ENCODE measurements at places on chromosomes 2 and 18. TPM values are rescaled to one million over a fixed set of nuclear protein-coding genes. Genes with fewer than 3 reads are reported as not detected.

Gene SLC8A1
- 0.21 TPM for total RNA-seq

Gene ATP6V1B1
- total RNA-seq = not detected

GRCh38 chr2:183024339-183025095, 13.7 kb downstream of the NCKAP1 start:
- no peaks in the 10 kb centered on the region for H3K36me3 ChIP-seq
- H3K4me3 ChIP-seq = no peak overlapping the region
- no peak for DNase-seq
- H3K27me3 ChIP-seq = no peaks in the 10 kb centered on the region
- no peaks in the 10 kb centered on the region for H3K4me1 ChIP-seq

DNA sequence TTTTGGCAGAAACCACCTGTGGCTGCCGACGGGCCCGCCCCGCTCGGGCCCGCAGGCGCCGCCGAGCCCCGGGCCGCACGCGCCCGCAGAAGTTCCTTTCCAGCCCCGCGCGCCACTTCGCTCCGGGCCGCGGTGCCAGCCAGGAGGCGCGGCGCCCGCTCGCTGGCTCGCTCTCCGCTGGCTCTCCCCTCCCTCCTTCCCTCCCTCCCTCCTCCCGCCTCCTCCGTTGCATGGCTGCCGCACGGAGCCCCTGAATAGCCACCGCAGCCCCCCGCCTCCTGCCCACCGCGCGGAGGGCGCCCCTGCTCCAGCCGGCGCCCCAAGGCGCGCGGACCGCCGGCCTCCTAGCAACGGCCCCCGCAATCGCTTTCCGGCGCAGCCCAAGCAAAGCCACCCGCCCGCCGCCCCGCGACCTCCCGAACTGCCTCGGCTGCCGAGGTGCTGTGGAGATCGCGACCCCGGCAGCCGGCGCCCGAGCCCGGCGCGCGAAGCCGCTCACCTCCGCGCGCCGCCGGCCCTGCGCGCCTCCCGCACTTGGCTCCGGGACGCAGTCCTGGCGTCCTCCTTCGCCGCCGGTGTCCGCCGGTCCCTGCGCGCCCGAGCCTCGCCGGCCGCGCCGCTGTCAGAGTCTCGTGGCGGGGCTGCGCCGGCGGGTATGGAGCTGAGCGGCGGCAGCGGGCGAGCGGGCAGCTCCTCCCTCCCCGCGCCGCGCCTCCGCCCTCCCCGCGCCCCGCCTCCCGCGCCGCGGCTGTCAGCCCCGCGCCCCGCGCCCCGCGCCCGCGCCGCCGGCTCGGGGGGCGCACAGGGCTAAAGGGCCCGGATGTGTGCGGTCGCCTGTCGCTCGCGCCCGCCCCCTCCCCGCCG, at the start of gene ZBTB7C:
TSS of gene ZBTB7C (minus strand) at position 657 of the 864 bp plus-strand sequence.
- DNase-seq = no peak
- no peaks in the 10 kb centered on the region for H3K4me1 ChIP-seq
- H3K27me3 ChIP-seq = peaks cover 16% of the 10 kb centered on the region
- H3K36me3 ChIP-seq = no peaks in the 10 kb centered on the region

All from GM12878 (cell line).